CD4-positive, alpha-beta T cell treated with Interleukin-2 at 100 ng/mL for 4 hours (primary cell): ENCODE measurements at places on chromosomes 5 and 9.

DNA sequence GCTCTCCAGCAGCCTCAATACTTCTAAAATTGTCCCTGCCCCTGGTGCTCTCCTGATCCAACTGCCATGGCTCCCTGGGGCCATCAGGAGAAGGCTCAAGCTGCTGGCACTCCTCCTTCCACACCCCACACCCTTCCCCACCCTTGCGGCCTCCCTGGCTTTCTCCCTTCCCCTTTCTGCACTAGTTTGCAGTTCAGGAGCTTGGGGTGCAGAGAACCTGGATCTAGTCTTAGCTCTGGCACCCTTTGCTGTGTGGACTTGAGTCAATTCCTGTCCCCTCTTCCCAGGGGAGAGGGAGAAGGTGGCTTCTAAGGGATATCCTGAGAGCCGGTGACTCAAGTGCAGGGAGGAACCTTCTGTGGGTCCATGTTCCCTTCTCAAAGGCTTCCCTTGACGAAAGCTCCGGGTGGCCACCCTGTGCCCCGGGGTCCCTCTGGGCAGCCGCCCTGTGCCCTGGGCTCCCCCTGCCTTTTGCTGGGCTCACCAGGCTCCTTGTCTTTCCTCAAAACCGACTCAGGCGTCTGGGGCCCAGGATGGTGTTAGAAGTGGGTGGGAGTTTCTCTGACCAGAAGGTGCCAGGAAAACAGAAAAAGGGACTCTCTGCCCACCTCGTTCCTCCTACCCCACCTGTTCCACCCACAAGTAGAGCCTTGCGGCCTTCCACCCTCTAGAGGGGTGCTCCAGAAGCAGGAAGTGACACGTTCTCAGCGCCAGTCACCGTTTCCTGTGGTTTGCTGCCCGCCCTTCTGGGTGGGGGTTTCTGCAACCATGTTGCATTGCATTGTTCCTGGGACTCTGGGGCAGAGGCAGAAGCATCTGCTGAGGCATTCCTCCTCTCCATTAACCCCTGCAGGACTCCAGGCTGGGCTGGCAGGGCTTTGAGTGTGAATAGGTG lies 15.0 kb downstream of the GLIPR2 start:
- peak; percentile 89 for DNase-seq

DNA sequence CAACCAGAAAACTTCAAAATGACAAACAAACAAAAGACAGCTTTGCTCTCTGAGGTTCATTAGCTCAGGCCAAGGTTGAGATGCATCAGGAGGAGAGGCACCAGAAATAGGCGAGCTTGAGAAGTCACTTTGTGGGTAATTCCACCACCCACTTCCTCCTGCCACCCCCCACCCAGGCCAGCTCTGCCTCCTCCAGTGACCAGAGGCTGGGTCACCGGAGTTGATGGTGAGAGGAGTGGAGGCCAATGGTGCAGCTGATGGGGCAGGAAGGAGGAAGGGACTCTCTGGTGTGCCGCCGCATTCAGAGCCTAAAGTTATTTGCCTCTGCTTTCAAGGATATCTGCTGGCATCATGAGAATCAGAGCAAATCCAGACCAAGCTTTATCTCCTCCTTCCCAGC lies 73.8 kb upstream of the ASTN2 start:
- no peak for DNase-seq

DNA sequence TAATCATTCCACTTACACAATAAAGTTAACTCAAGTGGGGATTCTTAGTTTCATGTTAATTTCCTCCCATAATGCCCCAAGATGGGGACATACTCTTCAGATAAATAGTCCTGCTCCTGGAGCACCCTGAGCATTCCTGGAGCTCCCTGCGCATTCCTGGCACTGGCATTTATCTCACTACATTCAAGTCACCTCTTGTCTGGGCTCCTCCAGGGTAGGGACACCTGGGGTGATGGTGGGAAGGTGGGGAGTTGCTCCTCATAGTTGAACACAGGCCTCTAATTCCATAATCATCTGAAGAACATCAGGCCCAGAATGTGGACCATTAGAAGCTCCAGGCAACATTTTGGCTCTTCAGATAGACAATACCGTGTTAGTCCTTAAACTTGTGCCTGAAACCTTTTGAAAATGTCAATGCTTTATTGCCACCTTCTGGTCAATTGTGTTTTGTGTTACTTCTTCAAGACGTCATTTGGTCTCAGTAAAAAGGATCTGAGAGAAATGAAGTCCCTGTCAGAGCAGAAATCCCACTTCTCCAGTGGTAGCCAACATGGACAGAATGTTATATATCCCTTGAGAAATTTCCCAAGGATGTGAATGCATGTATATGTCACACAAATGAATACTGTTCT lies 14.2 kb upstream of the AGGF1 start:
- no peak for DNase-seq

- DNase-seq: no peak
These were observed 36.9 kb downstream of the FAM78A start for GRCh38 chr9:131239161-131239975.

DNA sequence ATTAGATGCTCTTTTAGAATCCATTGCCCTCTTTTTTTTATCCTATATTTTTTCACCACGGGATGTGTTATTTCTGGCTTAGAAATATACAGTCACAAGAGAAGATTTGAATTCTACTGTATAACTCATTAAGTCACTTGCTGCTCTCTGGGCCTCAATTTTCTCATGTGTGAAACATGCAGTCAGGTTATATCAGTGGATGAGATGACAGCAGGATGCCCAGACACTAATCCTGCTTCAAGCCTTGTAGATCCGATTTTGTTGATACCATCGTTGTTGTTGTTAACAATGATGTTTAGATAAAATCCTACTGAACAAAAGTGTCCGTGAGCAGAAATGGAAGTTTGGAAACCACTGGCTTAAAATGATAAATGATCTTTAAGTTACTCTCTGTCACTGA lies 421.9 kb upstream of the DMAC1 start:
- no peak for DNase-seq

DNA sequence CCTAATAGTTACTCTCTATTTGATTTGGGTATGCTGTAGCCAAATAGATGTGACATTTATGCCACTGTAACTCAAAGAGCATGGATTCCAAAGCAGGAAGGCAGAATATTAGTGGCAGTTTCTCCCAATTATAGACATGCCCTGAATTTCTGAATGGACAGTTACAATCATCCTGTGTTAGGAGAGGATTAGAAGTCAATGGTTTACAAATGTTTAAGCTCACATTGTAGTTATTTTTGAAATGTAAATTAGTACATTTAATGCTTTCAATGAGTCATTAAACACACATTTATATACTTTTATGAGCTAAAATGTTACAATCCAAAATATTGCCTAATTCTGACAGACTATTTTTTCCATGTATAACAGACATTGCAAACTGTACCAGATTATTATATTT lies 62.3 kb upstream of the CDH18 start:
- no peak for DNase-seq

DNA sequence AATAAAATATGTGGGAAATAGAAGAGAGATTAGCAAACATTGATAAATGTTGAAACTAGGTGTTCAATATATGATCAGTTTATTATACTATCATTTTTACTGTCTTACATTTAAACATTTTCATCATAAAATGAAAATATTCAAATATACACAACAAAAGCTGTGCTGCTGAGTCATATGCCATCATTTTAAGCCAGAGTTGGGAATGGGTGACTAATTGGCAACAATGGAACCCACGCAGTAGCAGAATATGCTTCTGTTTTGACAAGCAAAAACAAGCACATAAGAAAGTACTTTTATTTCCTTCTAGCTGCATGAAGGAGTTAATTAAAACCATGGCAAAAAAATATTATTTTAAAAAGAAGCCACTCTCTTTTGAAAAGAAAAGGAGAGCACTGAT lies 340.0 kb upstream of the EDIL3 start:
- DNase-seq: no peak

- DNase-seq: no peak
These were observed 46.8 kb downstream of the NIPSNAP3B start for GRCh38 chr9:104810421-104811339.

GRCh38 chr5:101561018-101561417 lies 657.9 kb upstream of the ST8SIA4 start:
- no peak for DNase-seq

DNA sequence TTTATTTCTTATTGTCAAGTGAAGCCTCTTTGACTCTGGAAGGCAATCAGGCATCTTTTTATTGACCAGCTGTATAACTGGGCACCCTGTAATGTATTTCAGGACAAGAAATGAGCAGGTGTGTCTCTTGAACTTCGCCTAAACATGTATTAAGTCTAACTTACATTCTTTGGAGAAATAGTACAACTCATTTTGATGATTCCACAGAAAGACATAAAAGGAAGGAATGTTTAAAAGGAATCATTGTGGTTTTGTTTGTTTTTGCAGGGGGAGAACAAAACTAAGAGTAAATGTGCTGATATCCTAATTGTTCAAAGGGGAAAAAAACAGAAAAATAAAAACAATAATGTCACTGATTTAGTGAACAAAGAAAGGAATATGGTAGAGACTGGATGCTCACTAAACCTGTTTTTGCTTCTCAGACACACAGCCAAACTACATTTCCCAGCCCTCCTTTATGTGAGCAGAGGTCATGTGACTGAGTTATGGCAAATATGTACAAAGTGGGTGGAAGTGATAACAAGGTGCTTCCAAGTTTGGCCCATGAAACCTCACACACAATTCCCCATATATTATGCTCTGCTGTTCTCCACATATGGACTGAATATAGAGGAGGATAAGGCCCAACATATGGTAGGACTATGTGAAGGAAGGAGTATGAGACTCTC lies 150.6 kb upstream of the ACOT12 start:
- DNase-seq: no peak

DNA sequence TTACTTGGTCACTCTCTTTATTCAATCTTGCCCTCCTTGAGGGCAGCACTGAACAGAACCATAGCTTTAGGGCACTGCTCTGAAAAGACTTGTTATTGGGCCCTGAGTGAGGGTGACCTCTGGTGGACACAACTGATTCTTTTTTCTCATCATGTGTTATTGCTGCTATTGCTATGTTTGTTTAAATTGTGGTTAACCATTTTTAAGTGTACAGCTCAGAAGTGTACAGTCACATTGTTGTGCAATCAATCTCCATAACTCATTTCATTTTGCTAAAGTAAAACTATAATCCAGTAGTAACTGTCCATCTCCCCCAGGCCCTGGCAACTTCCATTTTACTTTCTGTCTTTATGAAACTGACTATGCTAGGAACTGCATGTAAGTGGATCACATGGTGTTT lies 351.1 kb upstream of the RIOK2 start:
- no peak for DNase-seq

DNA sequence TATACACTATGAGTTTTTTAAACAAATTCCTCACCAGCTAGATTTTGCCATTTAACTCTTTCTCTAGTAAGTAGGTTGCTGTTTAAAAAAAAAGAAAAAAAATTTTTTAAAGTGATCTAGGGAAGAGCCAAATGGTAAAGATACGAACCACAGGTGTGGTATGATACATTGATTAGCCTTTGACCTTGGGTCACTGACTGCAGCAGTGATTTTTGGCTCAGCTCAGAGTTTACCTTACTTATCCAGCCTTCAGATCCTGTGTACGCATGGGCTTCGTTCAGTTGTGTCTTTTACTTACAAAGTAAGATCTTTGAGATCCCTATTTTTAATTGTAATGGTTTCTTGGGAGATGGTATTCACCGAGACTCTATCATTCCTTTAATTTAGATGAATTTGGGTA lies 12.4 kb upstream of the GNG10 start:
- no peak for DNase-seq

DNA sequence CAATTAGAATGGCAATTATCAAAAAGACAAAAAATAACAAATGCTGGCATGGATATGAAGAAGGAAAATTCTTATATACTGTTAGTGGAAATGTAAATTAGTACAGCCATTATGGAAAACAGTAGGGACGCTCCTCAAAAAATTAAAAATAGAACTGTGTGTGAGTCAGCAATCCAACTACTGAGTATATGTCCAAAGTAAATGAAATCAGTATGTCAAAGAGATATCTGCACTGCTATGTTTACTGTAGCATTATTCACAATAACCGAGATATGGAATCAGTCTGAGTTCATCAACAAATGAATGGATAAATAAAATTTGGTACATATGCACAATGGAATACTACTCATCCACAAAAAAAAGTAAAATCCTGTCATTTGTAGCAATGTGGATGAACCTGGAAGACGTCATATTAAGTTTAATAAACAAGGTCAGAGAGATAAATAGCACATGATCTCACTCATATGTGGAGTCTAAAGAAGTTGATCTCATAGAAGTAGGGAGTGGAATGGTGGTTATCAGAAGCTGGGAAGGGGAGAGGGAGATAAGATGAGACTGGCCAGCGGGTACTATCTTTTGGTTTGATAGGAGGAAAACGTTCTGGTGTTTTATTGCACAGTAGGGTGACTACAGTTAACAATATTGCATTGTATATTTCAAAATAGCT lies 16.6 kb upstream of the SHC3 start:
- no peak for DNase-seq

- no peak for DNase-seq
These were observed 18.4 kb downstream of the CARD19 start for GRCh38 chr9:93114169-93114983.

DNA sequence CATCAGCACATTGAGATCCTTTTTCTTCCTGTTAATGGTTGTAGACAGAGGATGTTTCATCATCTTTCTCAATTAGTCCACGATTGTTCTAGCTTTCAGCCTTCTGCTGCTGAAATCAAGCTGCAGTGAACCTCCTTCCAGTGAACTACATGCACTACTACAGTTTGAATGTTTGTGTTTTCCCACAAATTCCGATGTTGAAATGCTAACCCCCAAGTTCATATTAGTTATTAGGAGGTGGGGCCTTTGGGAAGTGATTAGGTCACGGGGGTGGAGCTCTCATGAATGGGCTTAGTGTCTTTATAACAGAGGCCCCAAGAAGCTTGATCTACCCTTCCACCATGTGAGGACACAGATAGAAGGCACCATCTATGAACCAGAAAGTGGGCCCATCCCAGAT lies 32.9 kb downstream of the NSG2 start:
- DNase-seq: no peak

DNA sequence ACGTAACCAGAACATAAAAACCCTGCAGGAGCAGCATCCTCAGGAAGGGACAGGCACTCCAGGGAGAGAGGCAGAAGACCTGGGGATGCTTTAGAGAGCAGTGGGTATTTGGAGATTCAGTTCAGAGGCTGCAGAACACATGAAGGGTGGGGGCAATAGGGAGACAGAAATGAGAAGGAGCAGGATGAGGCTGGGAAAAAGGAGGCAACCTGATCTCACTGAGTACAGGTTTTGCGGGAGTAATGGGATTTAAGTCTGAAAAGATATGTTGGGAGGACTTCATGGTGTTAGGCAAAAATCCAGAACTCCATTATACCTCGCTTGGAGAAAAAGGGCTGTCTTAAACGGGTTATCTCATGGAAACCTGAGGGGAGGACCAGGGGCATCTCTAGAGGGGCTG lies 41.3 kb upstream of the GARNL3 start:
- no peak for DNase-seq

- DNase-seq: no peak
These were observed 37.5 kb downstream of the BICD2 start for GRCh38 chr9:92726971-92727715.

DNA sequence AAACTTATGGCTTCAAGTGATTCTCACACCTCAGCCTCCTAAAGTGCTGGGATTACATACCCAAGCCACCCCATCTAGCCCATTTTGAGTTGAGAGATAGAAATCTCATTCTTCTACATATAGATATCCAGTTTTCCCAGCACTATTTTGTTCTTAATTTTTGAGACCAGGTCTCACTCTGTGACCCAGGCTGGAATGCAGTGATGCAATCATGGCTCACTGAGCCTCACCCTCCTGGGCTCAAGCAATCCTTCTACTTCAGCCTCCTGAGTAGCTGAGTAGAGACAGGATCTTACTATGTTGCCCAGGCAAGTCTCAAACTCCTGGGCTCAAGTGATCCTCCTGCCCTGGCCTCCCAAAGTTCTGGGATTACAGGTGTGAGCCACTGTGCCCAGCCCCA lies 60.9 kb upstream of the CTNNA1 start:
- no peak for DNase-seq

GRCh38 chr9:113446323-113446740 lies 17.2 kb upstream of the RGS3 start:
- DNase-seq: peak; percentile 46
